Gastroesophageal sphincter (tissue), 4 donors: ENCODE measurements at places on chromosomes 13 and 19. TPM values are rescaled to one million over a fixed set of nuclear protein-coding genes. Genes with fewer than 3 reads are reported as not detected.

- H3K27ac ChIP-seq: no peak overlapping the region
- H3K4me1 ChIP-seq: no peaks in the 10 kb centered on the region
- no peak overlapping the region for H3K4me3 ChIP-seq
- H3K36me3 ChIP-seq: no peaks in the 10 kb centered on the region
- no peak for ATAC-seq
Observed at GRCh38 chr19:54030895-54031586, 32.7 kb downstream of the VSTM1 start.

DNA sequence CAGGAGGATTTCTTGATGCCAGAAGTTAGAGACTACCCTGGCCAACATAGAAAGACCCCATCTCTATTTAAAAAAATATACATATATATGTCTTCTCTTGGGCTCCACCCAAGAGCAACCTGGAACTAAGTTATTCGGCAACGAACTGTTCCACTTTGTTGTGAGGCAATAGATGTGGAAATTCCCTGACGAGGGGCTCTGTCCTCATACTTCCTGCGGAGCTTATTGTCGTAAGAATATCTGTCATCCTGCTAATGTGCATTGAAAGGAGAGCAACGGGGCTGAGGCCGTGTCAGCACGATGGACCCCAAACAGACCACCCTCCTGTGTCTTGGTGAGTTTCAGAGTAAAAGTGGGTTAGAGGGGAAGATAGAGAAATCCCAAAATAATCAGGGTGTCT is at the start of gene FCAR:
TSS of gene FCAR (plus strand) at position 246 of the 400 bp plus-strand sequence. CDS start at position 301, 55 bp downstream.
- no peak for ATAC-seq
- H3K36me3 ChIP-seq: no peaks in the 10 kb centered on the region
- H3K27ac ChIP-seq: no peak within 1 kb of the TSS

GRCh38 chr13:75802161-75802560 is 166.0 kb downstream of the LMO7 start:
- no peaks in the 10 kb centered on the region for H3K27me3 ChIP-seq
- no peak overlapping the region for H3K4me3 ChIP-seq
- H3K27ac ChIP-seq: no peak overlapping the region
- no peaks in the 10 kb centered on the region for H3K4me1 ChIP-seq
- H3K36me3 ChIP-seq: no peaks in the 10 kb centered on the region
- ATAC-seq: no peak

GRCh38 chr13:66036636-66037035 is 1193.5 kb downstream of the PCDH9 start:
- no peak overlapping the region for H3K27ac ChIP-seq
- ATAC-seq: no peak
- H3K27me3 ChIP-seq: no peaks in the 10 kb centered on the region
- peaks cover 7% of the 10 kb centered on the region for H3K4me1 ChIP-seq
- no peak overlapping the region for H3K4me3 ChIP-seq
- no peaks in the 10 kb centered on the region for H3K36me3 ChIP-seq

DNA sequence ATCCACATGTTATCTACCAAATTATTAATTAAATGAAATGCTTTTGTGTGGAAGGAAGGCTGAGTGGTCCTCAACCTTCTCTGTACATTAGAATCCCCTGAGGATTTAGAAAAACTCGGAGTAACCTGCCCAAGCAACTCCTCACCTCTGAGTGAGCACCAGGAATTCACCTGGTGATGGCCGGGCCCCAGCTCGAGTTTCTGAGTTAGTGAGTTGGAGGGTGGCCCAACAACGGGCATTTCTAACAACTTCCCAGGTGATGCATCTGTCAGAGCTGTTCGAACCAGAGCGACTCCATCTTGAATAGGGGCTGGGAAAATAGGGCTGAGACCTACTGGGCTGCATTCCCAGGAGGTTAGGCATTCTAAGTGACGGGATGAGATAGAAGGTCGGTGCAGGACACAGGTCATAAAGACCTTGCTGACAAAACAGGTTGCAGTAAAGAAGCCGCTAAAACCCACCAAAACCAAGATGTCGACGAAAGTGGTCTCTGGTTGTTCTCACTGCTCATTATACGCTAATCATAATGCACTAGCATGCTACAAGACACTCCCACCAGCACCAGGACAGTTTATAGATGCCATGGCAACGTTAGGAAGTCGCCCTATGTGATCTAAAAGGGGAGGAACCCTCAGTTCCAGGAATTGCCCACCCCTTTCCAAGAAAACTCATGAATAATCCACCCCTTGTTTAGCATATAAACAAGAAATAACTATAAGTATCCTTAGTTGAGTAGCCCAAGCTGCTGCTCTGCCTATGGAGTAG is 44.2 kb upstream of the SHISA2 start:
- no peak overlapping the region for H3K27ac ChIP-seq
- peaks cover 2% of the 10 kb centered on the region for H3K27me3 ChIP-seq
- no peaks in the 10 kb centered on the region for H3K4me1 ChIP-seq
- no peak overlapping the region for H3K4me3 ChIP-seq
- H3K36me3 ChIP-seq: no peaks in the 10 kb centered on the region

DNA sequence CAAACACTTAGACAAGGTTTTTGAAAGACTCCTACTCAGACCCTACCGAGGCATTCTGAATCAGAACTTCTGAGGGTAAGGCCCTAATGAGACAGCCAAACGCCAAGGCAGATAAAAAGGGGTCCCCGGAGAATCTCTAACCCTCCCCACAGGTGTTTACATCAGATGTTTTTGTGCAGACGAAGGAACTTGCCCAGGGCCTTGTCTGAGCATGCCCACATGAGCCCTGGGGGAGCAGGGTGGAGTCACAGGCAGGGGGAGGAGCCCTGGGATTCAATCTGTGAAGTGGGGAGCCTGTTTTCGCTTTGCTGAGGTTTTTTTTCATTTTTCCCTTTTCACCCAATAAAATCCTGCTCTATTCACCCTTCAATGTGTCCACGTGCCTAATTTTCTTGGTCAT is 61.6 kb upstream of the MED4 start:
- peaks cover 17% of the 10 kb centered on the region for H3K4me1 ChIP-seq
- H3K27me3 ChIP-seq: no peaks in the 10 kb centered on the region
- H3K36me3 ChIP-seq: no peaks in the 10 kb centered on the region
- H3K27ac ChIP-seq: no peak overlapping the region
- H3K4me3 ChIP-seq: no peak overlapping the region
- ATAC-seq: no peak

- ATAC-seq: no peak
- no peaks in the 10 kb centered on the region for H3K36me3 ChIP-seq
- H3K4me1 ChIP-seq: no peaks in the 10 kb centered on the region
- peak overlapping the region; percentile 81 for H3K27ac ChIP-seq
- H3K4me3 ChIP-seq: no peak overlapping the region
Observed at GRCh38 chr19:48837687-48838086, 1.4 kb upstream of the HSD17B14 start.

GRCh38 chr19:48290771-48291488 is 21.0 kb downstream of the ZNF114 start:
- peak overlapping the region; percentile 47 for H3K4me3 ChIP-seq
- peak; percentile 92 for ATAC-seq
- H3K36me3 ChIP-seq: no peaks in the 10 kb centered on the region
- no peak overlapping the region for H3K27ac ChIP-seq

DNA sequence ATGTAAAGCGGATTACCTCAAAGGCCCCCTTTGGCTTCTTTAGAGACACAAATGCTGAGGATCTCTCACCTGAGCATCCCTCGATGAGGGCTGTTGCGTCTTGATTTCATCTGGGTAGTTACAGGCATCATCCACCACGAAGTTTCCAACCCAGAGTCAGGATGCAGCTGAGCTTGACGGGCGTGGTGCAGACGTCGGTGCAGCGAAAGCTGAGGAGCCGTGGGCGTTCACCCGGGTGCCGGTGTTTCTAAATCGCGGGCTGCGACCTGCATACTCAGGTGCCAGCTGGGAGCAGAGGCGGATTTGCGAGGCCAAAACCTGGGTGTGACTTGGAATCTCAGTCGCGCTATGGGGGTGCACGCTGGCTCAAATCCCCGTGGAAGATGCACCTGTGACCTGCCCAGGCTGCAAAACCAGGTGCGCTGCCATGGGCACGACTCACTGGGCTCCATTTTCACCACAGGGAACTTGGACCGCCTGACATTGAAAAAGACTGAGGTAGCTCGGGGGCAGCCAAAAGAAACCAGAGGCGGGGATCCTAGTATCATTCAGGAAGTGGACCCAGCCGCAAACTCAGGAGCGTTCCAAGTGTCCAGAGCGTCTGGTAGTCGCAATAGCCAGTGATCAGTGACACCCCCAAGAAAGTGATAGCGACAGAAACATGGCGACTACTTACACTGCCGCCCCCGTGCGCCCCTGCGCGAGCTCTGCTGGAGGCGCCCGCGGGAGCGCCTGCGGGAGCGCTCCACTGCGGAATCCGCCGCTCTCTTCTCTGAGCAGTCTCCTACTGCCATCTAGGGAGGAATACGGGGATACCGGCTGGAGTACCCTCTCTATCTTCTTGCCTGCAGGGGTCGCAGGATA is 36.4 kb upstream of the IGFL4 start:
- H3K27ac ChIP-seq: no peak overlapping the region
- H3K4me1 ChIP-seq: peaks cover 11% of the 10 kb centered on the region
- no peak overlapping the region for H3K4me3 ChIP-seq

DNA sequence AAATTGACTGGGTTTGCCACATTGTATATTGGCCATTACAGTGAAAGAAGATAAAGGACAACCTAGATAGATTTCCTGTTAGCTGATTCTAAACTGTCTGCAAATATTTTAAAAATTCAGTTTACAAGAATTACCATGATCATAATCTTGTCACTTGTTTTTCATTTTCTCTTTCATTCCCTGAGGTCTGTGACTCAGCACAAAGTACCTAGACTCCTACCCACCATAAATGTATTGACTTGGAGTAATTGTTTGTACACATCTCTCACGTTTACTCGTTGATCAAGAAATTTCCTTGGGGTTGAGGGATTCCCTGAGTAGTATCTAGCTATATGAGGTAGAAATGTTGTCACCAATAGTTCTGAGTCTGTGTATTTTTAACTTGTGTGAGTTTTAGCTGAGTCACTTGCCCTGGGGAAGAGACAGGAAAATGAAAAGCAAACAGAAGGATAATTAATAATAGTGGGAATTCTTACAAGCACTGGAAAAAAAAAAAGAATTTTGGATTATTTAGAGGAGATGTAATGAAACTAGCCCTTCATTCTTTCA is 299.2 kb upstream of the DACH1 start:
- no peak overlapping the region for H3K4me3 ChIP-seq
- ATAC-seq: no peak
- H3K27ac ChIP-seq: no peak overlapping the region

DNA sequence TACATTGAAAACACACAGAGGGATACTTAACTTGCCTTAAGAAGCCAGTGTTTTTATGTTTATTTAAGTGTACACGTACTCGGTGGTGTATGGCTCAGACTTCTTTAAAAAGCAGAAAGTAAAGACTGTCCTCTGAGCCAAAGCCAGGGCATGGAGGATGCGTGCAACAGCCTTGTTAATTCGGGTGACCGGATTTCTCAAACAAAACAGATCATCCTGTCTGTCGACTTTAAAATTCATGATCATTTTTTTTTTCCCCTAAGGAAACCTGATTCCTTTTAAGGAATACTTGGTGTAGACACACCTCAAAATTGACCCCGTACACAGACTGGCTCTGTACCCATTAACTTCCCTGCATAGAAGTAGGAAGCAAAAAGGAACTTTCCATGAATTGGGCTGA is 124.7 kb upstream of the RNF113B start:
- no peaks in the 10 kb centered on the region for H3K36me3 ChIP-seq
- ATAC-seq: no peak
- peak overlapping the region; percentile 15 for H3K4me3 ChIP-seq
- H3K27me3 ChIP-seq: no peaks in the 10 kb centered on the region

- H3K4me1 ChIP-seq: no peaks in the 10 kb centered on the region
- peak within 1 kb of the TSS; percentile 88 for H3K27ac ChIP-seq
- H3K27me3 ChIP-seq: no peaks in the 10 kb centered on the region
- H3K36me3 ChIP-seq: no peaks in the 10 kb centered on the region
- peak within 1 kb of the TSS; percentile 54 for H3K4me3 ChIP-seq
Observed at GRCh38 chr19:7488736-7489353, at the start of gene PEX11G. Gene PEX11G (minus strand): TSS chr19:7489035. CDS start chr19:7489010, 25 bp downstream.

The GAPDHS gene
- not detected for total RNA-seq

The NLRP9 gene
- total RNA-seq: not detected

The ITM2B gene
- 263 TPM for total RNA-seq

The DNAAF3 gene
- total RNA-seq: 0.52 TPM

The MPND gene
- total RNA-seq: 4.7 TPM

The MAB21L1 gene
- total RNA-seq: 3.3 TPM

The ZGLP1 gene
- 0.81 TPM for total RNA-seq

The SERPINE3 gene
- total RNA-seq: not detected
